ENCODE measurements at places on chromosomes 2 and 18.
A peak's percentile ranks its signal among the peaks of the same experiment; 100 is the strongest.

GRCh38 chr2:240851078-240851991 is 17.3 kb upstream of the AGXT start:
- DNase-seq, result peak; percentile 58

DNA sequence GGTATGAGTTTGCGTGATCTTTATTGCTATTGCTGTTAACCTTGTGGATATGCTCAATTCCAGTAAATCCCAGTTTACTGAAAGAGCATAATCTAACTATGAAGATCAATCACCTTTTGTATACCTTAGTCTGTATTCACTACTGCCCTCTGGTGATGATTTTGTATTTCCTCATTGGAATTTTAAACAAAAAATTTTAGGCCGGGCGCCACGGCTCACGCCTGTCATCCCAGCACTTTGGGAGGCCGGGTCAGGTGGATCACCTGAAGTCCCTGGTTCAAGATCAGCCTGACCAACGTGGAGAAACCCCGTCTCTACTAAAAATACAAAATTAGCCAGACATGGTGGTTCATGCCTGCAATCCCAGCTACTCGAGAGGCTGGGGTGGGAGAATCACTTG is 5.1 kb downstream of the COMMD1 start:
- DNase-seq, result no peak

DNA sequence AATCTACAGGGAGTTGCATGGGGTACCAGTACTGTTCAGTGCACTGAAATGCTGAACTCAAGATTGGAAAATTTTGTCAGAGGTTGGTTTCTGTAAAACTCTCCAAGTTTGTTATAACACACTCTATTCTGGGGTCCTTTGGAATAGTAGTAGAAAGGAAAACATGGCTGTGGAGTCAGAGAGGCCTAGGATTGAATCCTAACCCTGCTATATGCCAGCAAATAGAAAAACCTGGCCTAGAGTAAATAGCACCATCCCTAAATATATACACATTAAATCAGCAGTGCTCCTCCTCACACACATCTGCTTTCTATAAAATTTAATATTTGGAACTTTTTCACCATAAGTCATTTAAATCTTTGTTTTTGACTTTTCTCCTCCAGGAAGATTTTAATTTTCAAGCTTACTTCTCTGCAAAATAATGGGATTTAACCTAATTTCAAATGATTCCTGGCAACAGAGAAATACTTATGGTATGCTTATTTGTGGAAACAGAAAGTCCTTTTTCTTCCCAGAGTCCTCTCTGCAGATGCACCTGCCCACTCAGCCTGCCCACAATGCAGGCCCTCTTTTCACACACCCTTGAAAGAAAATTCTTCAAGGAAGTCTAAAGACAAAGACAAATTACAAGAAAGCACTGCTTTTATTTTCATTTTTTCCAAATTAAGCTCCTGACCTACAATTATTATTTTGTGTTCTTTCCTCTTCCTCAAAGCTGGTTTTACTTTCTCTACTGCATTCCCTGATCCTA is 197.5 kb upstream of the LRRTM1 start:
- no peak for DNase-seq

DNA sequence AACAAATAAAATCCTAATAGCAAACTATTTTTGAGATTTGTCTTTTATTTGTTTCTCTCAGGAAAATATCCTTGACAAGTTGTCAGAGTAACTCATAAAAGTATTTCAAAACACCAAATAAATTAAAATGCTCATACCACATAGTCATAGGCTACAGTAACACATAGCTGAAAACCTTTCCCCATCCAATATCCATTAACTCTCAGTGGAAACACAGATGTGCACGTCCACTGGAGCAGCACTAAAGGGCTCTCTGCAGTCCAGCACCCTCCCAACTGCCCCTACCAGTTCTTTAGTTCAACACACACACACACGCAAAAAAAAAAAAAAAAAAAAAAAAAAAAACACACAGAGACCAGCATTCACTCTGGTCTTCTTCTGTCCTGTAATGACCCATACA is 879 bp upstream of the XDH start:
- DNase-seq, result no peak

DNA sequence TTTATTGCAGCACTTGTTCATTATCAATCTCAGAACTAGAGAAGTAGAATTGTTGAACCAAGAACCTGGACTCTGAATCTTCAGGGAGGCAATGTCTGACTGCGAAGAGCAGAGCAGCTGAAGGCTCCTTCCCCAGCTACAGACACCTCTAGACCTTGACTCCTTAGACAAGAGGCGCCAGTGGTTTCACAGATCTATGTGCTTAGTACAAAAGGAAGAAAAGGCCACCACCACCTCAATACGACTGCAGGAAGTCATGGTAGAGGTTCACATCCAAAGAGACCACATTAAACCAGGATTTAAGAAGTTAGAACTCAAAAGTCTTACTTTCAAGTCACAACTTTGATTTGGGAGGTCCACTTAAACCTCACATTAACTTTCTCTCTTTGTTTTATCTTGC is 158.1 kb upstream of the VRK2 start:
- DNase-seq, result no peak

Data from effector memory CD4-positive, alpha-beta T cell (primary cell).